ENCODE measurements at places on chromosomes 7 and 10.
A peak's percentile ranks its signal among the peaks of the same experiment; 100 is the strongest.

GRCh38 chr7:122674502-122674901 lies 24.4 kb downstream of the RNF133 start:
- DNase-seq, result peak; percentile 52

DNA sequence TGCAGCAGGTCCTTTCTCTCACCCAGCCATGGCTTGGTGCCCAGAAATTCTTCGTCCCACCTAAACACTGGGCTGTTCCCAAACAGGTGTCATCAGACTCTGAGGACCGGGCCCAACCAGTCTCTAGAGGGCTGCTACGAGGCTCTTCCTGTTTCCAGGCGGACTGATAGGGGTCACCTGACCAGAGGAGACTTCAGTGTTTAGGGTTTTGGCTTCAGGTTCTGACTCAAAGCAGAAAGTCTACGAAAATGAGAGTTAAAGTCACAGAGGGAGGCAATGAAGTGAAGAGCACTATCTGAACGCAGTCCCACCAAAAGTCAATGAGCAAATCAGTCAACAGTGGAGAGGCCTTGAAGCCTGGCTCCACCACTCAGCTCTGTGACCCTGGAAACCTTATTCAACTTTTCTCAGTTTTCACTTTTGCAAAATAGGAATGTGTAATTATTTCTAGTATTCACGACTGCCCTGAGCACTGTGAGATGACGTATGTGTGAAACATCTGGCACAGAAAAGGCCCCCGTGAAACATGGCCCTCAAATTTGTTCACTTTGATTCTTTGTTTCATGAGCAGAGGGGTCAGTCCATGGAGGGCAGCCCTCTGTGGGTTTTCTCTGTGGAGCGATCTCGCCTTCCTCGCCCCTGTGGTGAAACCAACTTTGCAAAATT lies 189.9 kb upstream of the PDE1C start:
- no peak for DNase-seq

DNA sequence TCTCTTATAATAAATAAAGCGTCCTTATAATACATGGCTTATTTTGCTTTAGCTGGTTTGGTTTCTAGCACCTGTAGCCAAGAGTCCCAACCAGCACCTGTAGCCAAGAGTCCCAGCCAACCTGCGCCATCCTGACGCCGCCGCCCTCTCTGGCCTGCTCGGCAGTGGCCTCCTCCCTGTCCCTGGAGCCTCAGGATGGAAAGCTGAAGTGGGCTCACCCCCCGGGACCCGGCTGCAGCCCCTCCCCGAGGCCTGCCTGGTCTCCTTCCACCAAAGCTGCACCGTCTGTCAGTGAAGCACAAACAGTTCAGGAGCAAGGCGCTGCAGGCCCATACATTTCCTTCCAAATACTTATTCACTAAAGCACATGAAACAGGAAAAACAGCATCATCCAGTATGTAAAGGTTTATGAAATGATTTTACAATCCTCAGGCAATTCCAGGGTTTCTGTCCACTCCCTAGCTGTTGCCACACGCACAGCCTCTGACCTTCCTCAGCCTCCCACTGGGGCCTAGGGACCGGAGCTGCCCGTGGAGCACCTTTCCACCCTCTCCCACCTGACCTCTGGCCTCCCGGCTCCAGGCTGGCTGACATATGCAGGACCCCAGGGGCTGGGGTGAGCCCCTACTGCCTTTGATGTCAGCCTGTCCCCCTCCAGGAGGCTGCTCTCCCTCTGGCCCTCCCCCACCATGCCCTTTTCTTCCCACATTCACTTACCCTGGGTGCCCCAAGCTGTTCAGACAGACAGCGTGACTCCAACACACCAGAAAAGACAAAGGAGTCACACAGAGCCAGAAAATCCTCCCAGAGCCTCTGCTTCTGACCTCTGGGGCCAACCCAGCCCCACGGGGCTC lies 149.6 kb upstream of the PPP2R2D start:
- DNase-seq, result no peak

DNA sequence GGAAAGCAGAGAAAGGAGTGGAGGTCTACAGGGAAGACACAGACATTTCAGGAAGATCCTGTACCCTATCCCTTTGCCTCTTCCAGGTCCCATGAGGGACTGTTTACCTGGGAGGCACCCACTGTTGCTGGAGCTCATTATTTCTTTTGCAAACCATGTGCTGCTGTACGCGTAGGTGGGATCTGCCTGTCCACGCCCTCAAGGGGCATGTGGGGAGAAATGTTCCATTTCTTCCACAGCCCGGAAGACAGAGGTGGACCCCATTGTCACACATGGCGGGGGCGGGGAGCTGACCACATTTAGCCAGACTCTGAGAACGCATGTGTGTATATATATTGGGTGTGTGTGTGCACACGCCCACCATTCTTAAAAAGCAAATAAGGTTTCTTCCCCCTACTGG lies 2.0 kb downstream of the PLXNA4 start:
- no peak for DNase-seq

- DNase-seq, result no peak
Observed at GRCh38 chr7:29177963-29178600, 16.5 kb upstream of the CHN2 start.

- DNase-seq, result peak; percentile 18
Observed at GRCh38 chr7:137282043-137282442, 61.5 kb downstream of the PTN start.

GRCh38 chr10:79299397-79300241 lies 47.6 kb upstream of the PPIF start:
- DNase-seq, result peak; percentile 55

- no peak for DNase-seq
Observed at GRCh38 chr10:72588266-72588665, 37.6 kb downstream of the MICU1 start.

DNA sequence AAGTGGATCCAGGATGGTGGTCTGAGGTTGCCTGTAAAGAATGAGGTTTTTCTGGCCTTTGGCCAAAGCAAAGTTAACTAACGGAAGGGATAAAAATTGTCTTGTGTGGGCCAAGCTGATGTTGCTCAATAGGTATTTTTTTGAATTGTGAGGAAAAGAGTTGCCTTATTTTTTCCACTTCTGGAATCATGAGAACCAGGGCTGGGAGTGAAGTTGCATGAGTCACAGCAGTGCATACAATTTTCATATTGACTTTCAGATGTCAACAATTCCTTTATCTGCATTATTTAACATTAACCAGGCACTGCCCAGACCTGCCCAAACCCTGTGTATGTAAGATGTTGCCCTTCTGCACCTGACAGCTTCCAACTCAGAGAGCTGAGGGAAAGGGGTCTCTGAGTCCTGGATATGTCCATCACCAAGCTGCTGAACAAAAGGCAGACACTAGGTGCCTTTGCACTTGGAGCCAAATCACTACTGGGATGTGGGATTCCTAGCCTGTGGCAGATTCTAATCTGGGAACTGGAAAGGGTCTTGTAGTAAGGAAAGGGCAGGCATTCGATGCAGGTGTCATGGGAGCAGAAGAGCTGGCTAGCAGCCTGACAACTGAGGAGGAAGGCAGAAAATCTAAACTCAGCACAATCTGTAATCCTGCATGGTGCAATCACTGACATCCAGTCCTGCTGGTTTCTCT lies 52.3 kb upstream of the SLC35B4 start:
- peak; percentile 39 for DNase-seq

Measured in fibroblast of skin of scalp (primary cell).